Gastrocnemius medialis (tissue), 4 donors: ENCODE measurements at places on chromosomes 7 and 10. TPM values are rescaled to one million over a fixed set of nuclear protein-coding genes. Genes with fewer than 3 reads are reported as not detected.

Gene PRXL2A
- 19.0 TPM for total RNA-seq

Gene LIPF
- total RNA-seq = not detected

GRCh38 chr10:5628451-5629302, 37.7 kb downstream of the ASB13 start:
- H3K4me1 ChIP-seq = peaks cover 18% of the 10 kb centered on the region
- H3K27ac ChIP-seq = peak overlapping the region; percentile 46
- DNase-seq = peak; percentile 44

DNA sequence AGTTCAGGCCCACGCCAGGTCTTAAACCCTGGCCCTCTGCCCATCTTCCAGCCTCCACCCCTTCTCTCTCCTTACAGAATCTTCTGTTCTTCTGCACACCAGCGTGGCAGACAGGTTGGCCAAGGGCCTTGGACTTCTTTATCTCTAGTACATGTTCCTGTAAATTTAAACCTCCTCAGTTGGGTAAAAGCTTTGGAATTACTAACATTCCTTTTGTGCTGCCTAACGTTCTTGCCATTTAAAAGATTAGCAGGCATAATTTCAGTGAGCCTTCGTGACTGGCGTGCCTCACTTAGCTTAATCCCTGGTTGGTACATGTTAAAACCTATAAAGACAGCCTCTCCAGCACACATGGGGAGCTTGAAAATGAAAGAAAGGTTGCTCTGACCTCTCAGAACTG, 192.2 kb downstream of the CUX1 start:
- no peak overlapping the region for H3K27ac ChIP-seq
- no peaks in the 10 kb centered on the region for H3K27me3 ChIP-seq
- H3K4me1 ChIP-seq = no peaks in the 10 kb centered on the region

DNA sequence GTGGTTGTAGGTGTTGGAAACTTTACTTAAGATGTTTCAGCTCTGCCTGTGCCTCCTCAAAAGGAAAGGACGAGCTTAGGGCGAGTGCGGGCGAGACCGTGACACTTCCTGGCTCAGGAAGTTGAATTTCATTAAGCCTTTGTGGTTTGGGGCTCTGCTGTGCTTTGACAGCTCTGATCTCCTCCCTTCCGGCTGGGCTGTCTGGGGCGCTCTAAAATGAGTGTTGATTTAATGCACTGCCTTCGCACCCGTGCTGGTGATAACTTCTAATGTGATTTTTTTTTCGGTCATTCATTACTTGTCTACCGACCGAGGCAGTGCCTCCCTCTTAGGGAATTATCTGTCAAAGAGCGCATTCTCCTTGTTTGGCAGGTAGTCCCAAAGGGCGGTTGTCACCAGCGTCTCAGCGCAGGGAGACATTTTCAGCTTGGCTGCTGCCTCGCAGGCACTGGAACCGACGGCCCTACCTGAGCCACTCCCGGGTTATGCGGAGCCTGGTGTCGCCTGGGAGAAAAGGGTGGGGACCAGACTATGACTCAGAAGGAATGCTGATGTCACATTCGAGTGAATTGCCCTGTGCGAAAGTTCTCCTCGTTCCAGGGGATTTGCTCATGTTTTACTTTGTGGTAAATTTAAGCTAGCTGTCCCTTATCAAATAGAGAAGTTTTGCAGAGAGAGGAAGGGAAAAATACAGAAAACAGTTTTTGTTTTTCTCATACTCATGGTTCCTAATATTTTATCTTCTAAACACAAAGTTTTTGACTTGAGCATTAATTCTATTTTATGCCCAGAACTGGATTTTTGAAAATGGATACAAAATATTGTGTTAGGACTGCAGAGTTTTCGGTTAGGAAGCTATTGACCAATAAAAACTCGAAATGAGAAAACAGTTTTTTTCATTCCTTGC, 920 bp downstream of the TES start:
- no peaks in the 10 kb centered on the region for H3K36me3 ChIP-seq
- DNase-seq = peak; percentile 62

GRCh38 chr7:132276976-132277725, 299.1 kb downstream of the PLXNA4 start:
- H3K36me3 ChIP-seq = no peaks in the 10 kb centered on the region
- H3K4me1 ChIP-seq = no peaks in the 10 kb centered on the region
- no peak overlapping the region for H3K4me3 ChIP-seq
- no peaks in the 10 kb centered on the region for H3K27me3 ChIP-seq

- DNase-seq = no peak
- H3K27me3 ChIP-seq = no peaks in the 10 kb centered on the region
- no peaks in the 10 kb centered on the region for H3K36me3 ChIP-seq
- no peak overlapping the region for H3K4me3 ChIP-seq
These were observed 88.8 kb upstream of the INSIG1 start for GRCh38 chr7:155208681-155209477.
